ENCODE measurements at places on chromosomes 4 and X.

GRCh38 chr4:55609393-55609866 is 17.4 kb upstream of the PDCL2 start:
- no peak for DNase-seq

DNA sequence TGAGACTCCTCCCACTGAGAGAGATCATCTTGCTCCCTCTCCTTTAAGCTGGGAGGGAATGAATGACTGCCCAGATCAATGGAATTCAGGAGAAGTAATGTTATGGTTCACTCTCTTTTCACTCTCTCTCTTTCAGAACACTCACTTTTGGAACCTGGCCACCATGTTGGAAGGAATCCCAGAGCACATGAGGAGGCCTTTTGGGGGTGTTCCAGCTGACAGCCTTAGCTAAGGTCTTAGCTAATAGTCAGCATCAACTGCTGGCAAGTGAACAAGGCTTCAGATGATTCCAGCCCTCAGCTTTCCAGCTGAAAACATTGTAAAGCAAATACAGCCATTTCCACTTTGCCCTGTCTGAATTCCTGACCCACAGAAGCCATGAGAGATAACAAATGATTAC is 124.0 kb upstream of the CLNK start:
- no peak for DNase-seq

GRCh38 chrX:45351478-45351877 is 150.8 kb upstream of the DIPK2B start:
- no peak for DNase-seq

- DNase-seq, result no peak
Observed at GRCh38 chr4:142358656-142359055, 487.4 kb downstream of the INPP4B start.

DNA sequence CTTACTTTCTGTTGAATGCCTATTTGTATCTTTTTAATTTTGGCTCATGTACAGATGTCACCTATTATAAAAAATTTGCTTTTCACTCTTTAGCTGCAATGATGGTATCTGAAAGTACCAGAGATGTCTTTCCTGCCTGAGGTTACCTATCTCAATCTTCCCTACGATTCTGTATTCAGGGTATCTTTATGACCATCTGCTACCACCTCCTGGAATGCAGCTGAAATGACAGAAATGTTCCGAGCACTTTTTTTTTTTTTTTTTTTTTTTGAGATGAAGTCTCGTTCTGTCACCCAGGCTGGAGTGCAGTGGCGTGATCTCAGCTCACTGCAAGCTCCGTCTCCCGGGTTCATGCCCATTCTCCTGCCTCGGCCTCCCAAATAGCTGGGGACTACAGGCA is 136.4 kb downstream of the REPS2 start:
- DNase-seq, result no peak

DNA sequence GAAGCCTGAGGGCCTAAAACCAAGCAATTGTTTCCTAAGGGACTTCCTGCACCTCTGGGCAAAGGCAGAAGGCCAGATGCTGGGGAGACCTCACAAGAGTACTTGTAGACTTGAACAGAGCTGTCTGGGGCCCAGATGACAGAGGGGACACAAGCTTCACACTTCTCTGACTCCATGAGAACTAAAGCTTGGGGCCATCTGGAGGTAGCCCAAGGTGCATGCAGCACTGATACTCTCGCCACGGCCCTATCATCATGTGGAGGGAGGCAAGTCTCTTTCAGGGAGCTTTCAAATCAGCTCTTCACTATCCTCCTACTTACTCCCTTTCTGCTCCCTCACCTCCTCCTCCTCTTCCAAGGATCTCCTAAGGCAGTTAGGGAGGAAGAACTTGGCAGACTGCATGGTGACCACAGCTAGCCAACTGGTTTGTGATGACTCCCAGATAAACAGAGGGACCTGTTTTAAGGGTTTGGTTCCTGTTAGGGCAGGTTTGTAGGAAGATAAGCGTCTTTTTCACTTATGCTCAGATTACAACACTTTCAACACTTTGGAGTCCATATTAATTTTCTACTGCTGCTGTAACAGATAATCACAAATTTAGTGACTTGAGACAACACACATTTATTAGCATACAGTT is 23.8 kb downstream of the MSL3 start:
- no peak for DNase-seq

DNA sequence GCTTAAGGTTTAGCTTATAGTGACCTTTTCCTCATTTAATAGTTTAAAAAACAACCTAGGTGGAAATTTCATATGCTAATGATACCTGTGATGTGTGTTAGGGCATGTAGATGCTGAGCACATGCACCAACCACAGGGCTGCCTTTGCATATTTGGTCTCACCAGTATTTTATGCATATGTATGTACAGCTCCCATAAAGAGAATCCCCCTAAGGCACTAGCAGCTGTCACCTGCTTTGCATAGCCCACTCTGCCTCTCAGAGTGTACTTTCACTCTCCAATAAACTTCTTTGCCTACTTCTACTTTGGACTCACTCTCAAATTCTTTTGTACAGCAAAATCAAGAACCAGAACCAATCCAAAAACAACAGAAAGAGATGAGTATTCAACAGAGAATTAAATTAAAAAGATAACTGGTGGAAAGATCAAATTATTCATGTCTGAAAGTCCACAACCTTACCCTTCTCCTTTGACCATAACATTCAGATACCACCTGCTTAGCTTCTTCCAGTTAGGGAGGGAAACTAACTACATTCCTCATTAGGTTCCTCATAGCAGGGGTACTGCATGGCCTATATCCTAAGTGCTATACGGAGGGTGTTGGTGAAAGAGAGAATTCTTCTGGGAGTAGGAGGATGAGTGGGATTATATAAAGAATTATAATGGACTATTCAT is 250.5 kb downstream of the STPG2 start:
- DNase-seq, result no peak

DNA sequence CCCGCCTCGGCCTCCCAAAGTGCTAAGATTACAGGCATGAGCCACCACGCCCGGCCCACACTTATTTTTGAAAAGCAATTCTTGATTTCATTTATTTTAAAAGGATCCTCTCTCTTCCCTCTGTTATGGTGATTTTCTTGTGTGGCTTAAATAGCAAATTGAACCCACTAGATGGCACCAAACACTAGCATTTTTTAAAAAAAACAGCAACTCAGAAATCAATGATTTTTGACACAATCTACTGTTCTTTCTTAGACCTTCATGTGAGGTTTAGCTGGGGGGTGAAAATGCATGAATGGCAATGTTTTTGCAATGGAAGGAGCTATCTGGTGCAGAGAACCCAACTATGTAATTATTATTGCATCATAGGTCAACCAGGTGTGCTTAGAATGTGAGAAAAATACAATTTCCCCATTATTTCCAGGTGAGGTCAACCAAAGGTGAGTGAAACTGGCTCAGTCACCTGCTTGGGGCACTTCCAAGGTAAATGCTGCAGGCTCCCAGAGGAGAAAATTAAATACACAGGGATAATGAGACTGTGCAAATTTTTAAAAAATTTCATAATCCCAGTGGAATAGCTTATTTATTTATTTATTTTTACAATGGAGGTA is 226.7 kb upstream of the PRKX start:
- no peak for DNase-seq

DNA sequence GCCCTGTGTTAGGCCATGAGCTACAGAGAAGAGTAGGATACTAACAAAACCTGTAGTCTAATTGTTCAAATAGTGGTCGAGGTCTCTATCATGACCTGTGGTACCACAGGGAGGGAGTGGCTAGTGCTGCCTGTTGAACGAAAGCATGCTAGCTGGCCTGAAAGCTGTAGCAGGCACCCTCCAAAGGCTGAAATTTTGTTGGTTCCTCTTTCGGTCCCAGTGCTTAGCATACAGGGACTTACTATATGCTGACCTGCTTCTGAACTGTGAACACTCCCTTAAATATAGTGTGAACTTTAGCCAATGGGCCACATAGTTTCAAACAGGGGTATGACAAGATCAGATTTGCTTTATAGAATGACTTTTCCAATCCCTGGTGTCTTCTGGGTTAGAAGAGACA is 113.4 kb downstream of the PJA1 start:
- DNase-seq, result no peak
